ENCODE measurements at places on chromosomes 4 and X.

DNA sequence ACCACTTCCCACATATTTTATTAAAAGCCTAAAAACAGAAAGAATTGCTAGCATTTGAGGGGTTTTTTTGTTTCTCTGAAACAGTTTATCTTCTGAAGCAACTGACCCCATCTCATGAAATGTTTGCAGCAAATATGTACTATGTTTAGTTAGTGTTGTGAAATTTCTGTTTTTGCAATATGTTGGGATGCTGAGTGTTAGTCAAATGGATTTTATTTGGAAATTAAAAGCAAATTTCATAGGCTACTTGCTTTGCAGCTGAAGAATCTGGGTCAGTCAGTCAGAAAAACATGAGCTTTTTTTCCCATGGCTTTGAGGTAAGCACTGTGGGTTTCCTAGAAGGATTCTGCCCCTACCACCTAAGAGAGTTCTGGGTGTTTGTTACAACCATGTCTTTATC lies 184.9 kb upstream of the DKK2 start:
- peak; percentile 5 for DNase-seq

GRCh38 chr4:7675612-7676320 lies 241.0 kb upstream of the PSAPL1 start:
- DNase-seq: no peak

DNA sequence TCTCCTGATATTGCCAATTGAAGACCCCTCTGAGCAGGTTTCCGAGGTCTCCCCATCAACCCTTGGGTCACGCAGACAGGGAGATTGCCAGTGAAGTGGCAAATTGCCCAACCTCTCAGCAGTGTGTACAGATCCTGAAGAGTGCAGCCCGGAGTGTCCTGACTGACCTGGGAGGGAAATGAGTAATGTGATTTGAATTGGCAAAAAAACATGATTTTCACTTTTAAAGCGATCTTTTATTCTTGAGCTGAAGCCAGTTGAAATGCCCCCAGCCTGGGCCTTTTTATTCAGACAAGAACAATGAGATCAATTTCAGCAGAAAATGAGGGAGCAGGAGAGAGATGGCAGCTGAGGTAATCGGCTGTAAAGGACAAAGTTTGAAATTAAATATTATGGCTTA lies 401.8 kb downstream of the RAPGEF2 start:
- peak; percentile 30 for DNase-seq

GRCh38 chrX:20656721-20657120 lies 390.0 kb upstream of the RPS6KA3 start:
- no peak for DNase-seq

DNA sequence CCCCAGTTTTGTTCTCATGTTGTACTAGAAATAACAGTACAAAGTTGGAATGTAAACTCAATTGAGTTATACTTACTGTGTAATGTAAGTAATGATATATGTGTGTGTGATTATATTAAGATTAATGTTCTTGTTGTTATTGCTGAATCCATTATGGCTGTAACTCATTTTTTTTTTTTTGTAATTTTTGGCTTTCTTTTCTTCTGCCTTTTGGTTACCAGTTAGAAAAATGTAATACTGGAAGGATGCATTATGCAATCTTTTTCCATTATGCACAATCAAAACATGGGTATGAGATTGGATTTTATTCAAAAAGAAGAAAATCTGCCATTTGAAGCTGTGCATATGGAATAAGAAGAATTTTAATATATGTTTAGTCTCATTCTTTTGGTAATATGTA lies 34.0 kb downstream of the BANK1 start:
- no peak for DNase-seq

GRCh38 chrX:153869473-153870287 lies 16.3 kb downstream of the L1CAM start:
- DNase-seq: no peak

DNA sequence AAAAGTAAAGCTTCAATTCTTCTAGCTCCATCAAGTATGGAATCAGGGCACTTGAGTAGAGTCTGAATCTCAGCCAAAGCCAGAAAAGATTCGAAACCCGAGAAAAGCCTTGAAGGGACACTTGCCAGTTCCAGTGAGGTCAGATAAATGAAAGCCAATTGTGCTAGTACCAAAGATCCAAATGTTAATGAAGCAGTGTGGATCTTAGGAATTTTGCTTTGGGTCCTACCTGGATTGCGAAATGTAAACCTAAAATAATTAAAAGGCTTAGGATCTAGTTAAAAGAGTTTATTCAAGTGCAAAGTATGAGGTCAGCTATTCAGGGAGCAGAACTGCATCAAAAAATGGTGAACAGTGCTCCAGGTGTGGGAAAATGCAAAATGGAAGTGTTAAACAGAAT lies 552.6 kb downstream of the NAP1L3 start:
- no peak for DNase-seq

- peak; percentile 52 for DNase-seq
Measured at GRCh38 chrX:84363051-84363450, 139.2 kb downstream of the HDX start.

GRCh38 chrX:1323315-1323714 lies 13.3 kb upstream of the IL3RA start:
- no peak for DNase-seq

GRCh38 chrX:112083624-112084326 lies 1.2 kb upstream of the TRPC5 start:
- DNase-seq: no peak

DNA sequence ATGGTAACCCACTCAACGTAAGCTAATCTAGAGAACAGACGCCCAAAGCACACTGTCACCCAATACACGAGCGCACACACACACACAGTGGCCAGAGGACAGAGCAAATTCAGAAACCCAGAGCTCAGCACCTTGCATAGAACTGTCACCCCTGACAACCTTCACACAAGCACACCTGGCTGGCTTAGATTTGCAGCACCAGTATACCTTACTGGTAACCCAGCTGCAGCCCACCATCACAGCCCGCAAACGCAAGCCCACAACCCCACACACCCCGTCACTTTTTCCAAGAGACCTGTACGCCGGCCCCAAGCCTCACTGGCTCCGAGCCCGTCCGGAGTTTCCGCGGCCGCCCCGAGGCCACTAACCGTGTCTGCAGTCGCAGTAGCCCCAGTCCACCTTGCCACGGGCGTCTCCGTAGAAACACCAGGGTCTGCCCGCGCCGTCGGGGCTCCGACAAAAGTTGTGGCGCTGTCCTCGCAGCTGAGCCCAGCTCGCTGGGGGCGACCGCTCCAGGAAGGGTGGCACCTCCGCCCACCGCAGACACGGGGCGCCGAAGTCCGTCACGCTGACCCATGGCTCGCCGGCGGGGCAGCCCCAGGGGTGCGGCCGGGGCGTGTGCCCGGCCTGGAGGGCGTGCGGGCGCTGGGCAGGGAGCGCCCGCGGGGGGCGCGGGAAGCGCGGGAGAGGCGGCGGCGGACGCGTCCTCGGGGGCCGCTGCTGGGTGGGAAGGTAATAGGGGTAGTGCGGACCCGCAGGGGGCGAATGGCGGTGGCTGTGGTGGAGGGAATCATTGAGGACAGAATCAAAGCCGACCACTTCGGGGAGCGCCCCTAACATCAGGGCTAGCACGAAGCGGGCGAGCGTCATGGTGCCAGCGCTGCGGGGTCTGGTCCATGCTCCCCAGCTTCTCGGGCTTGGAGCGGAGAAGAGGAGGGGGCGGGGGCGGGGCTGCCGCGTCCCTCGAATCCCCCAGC lies 664 bp downstream of the PRSS12 start:
- DNase-seq: peak; percentile 24

DNA sequence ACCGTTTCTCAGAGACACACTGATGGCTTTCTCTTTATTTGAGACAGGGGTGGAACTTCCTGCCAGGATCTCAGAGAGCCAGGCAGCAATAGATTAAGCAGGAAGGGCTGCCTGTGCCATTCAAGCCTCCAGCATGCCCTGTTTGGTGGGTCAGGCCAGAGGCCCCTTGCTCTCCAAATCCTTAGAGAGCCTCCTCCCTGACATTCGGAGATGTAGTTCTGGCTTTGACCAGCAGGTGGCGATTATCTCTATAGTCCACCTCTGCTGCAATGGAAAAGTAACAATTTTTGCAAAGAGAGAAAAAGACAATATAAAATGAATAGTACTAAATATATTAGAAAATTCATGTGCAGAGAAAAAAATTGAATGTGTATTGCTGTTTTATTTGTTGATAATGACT lies 93.9 kb downstream of the NXF2B start:
- peak; percentile 53 for DNase-seq

GRCh38 chrX:140766024-140766611 lies 56.6 kb downstream of the LINC00632 start:
- peak; percentile 80 for DNase-seq

GRCh38 chrX:55709735-55710134 lies 7.8 kb upstream of the RRAGB start:
- DNase-seq: peak; percentile 35

DNA sequence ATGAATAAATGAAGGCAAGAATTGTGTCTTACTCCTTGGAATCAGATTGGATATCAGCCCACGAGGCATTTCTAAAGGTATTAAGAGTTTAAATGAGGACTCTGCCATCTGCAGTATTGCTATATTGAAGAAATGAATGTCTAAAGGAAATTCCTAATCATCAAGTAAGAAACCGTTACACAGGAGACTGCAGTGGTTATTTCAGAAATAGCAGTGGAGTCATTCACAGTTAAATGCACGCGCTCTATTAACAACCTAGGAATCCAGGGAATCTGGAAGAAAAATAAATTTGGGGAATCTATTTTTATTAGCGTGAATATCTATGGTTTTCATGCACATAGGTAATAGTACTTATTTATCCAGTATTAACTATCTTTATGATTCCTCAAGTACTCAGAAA lies 334.2 kb downstream of the TENM3 start:
- no peak for DNase-seq

DNA sequence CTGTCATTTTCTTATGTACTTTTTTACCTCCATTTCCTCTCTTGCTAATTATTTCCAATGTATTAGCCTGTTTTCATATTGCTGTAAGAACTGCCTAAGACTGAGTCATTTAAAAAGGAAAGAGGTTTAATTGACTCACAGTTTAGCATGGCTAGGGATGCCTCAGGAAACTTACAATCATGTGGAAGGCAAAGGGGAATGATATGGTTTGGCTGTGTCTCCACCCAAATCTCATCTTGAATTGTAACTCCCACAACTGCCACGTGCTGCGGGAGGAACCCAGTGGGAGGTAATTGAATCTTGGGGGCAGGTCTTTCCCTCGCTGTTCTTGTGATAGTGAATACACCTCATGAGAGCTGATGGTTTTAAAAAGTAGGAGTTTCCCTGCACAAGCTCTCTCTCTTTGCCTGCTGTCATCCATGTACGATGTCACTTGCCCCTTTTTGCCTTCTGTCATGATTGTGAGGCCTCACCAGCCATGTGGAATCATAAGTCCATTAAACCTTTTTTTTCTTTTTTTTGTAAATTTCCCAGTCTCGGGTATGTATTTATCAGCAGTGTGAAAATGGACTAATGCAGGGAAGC lies 870.0 kb upstream of the INTU start:
- peak; percentile 15 for DNase-seq

DNA sequence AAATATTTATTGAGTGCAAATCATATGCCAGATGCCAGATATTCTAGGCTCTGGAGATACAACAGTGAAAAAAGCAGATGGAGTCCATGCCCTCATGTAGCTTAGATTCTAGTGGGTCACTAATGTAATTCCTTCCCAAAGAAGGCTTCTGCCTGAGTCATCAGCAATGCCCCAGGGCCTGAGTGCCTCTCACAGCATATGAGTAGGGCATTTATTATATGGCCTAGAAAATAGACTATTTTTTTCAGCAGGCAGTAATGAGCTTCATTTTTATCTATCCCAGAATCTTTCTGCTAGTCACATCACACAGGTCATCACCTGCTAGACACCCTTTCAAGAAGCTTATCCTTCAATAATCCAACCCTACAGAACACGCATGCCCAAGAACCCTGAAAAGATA lies 22.3 kb downstream of the TMEM31 start:
- DNase-seq: peak; percentile 24

GRCh38 chr4:150584111-150584915 lies 2.4 kb downstream of the MAB21L2 start:
- DNase-seq: no peak

- DNase-seq: peak; percentile 79
Measured at GRCh38 chrX:14409341-14409740, 120.0 kb upstream of the GLRA2 start.

- DNase-seq: peak; percentile 34
Measured at GRCh38 chr4:1981251-1982058, 27.3 kb downstream of the NELFA start.

DNA sequence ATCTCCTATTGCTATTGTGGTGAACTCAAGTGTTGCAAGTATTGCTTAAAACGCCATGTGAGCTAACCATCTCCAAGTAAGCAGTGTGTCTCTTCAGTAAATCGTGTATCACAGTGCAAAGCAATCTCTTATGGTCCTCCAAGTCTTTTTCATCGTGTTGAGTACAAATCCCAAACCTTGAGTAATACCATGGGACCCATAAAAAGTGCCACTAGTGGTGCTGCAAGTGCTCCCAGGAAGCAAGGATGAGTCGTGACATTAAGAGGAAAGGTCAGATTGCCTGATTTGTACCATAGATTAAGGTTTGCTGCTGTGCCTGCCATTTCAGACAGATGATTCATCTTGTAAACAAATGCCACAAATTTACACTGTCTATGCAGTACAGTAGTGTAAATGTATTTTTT lies 66.9 kb upstream of the BMPR1B start:
- DNase-seq: peak; percentile 59

DNA sequence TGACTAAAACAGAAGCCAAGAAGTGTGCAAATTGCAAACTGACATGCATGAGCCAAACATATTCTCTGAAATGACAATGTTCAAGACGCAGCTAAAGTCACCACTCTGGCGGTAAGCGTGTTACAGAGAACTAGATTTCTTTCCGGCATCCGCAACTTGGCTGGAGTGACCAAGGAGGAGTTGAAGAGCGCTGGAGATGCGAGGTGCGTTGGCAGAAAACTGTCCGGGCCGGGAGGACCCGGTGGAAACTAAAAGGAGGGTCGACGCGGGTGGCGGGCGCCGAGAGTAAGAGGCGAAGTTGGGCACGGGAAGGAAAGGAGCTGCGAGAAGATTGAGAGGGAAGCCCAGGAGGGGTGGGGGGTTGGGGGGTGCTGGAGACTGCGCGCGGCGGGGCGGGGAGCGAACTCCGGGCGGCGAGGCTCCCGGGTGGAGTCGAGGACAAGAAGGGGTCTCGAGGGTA lies 807 bp downstream of the SEL1L3 start:
- DNase-seq: peak; percentile 32

- no peak for DNase-seq
Measured at GRCh38 chr4:184674011-184674410, 24.5 kb downstream of the PRIMPOL start.

DNA sequence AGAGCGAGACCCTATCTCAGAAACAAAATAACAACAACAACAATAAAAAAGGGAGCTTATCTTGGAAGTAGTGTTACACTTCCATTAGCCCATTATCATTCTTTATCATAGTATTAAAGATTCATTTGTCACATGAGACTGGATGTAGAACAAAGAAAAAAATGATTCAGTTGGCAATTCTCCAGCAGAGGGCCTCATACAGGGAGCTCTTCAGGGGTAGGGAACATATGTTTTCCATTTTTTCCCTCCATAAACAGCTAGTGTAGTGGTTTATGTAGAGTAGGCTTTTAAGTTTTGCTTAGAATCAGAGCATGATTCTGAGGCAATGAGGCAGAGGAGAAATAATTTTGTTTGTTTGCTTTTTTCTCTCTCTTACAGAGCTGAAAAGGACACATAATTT lies 5.8 kb downstream of the CPE start:
- peak; percentile 86 for DNase-seq

Measured in fibroblast of mammary gland (primary cell).